ENCODE measurements at places on chromosomes 12 and 14.
A peak's percentile ranks its signal among the peaks of the same experiment; 100 is the strongest.

- no peak for DNase-seq
Measured at GRCh38 chr14:88379706-88380343, 5.6 kb upstream of the SPATA7 start.

DNA sequence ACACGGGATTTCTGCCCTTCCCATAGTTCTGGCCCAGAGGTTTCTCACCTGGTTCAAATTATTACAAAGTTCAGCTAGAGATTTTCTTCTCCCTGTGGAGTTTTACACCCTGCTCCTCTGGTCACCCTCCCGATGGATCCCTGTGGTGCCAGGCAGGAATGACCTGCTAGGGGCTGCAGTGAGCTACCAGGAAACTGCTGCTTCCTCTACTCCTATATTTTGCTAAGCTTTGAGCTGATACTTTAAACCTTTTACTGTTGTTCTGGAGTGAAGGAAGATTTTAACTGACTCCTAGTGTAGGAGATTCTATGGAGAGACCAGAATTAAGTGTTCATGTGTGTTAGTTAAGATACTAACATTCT is 30.4 kb upstream of the LRIG3 start:
- no peak for DNase-seq

- no peak for DNase-seq
Measured at GRCh38 chr12:86145156-86145555, 111.0 kb downstream of the MGAT4C start.

- DNase-seq: no peak
Measured at GRCh38 chr12:91937009-91937408, 208.6 kb downstream of the BTG1 start.

DNA sequence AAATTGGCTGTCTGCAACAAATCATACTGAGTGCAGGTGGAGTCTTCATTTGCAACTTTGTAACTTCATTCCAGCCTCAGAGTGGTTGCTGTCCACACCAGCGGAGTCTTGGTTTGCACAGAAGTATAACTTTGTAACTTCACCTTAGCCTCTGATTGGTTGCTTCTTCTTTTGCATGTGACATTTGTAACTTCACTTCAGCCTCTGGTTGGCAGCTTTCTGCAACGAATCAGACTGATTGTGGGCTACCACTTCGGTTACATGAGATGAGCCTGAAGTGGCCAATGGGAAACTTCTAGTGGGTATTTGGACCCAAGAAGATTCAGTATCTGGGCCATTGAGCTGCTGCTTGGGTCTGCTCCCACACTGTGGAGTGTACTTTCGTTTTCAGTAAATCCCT is 17.8 kb downstream of the RASSF8 start:
- no peak for DNase-seq

GRCh38 chr14:34018125-34018524 is 67.3 kb upstream of the EGLN3 start:
- DNase-seq: no peak

GRCh38 chr12:57229046-57229633 is 371 bp upstream of the SHMT2 start:
- DNase-seq: no peak

DNA sequence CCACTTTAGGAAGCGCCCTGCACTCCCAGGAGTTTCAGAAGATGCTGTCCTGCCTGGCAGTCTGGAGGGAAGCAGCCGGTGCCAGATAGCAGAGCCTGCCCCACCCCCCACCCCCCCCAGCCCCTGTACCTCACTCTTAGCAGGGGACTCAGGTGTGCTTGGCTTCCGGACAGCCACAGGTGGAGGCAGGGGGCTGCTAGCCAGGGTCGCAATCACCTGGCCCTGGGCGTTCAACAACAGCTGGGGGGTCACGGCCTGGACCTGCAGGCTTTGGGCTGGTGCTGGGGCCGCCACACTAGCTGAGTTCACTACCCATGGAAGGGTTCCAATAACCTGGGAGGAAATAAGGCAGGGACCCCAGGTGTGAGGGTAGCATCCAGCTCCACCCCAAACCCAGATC is 22.0 kb downstream of the POU6F1 start:
- DNase-seq: peak; percentile 42

GRCh38 chr12:3116106-3116844 is 39.1 kb downstream of the TSPAN9 start:
- peak; percentile 60 for DNase-seq

- DNase-seq: peak; percentile 36
Measured at GRCh38 chr14:20614038-20614840, 23.1 kb upstream of the RNASE12 start.

DNA sequence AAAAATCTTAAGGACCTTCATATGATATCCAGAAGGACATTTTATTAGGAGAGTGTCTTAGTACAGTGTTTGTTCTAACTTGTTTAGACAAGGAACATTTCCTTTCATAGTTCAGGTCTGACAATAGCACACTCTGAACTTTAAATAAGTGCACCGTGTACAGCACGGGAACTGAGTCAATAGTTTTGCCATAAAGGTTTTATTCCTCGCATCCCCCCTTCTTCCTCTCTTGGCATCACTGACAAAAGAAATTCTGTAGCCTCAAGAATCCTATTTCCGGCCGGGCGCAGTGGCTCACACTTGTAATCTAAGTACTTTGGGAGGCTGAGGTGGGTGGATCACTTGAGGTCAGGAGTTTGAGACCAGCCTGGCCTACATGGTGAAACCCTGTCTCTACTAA is 58.3 kb downstream of the TMCC3 start:
- DNase-seq: no peak

DNA sequence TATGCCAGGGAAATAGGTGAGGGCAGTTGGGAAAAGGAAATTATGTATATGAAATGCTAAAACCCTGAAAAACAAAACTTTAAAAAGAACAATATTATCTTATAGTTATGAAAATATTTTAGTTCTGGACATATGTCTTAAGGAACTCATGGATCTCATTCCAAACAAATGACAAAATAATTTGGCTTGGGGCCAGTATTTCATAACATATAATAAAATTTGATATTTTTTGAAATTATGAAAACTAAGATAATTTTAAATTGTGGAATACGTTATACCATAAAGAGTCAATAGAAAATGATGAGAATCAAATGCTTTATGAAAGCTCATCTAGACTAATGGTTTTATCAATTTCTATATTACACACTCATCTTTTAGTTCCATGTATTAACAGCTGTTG is 173.8 kb upstream of the DCN start:
- no peak for DNase-seq

- DNase-seq: no peak
Measured at GRCh38 chr12:87807086-87807485, 222.1 kb downstream of the C12orf50 start.

- DNase-seq: no peak
Measured at GRCh38 chr12:32305163-32305562, 94.2 kb upstream of the FGD4 start.

- peak; percentile 7 for DNase-seq
Measured at GRCh38 chr12:1881301-1881700, 37.2 kb downstream of the CACNA2D4 start.

- DNase-seq: peak; percentile 33
Measured at GRCh38 chr14:77342726-77343397, 22.0 kb downstream of the GSTZ1 start.

- no peak for DNase-seq
Measured at GRCh38 chr14:97539411-97539795, 742.2 kb downstream of the VRK1 start.

- DNase-seq: peak; percentile 60
Measured at GRCh38 chr14:60506985-60507829, 1.7 kb upstream of the SIX6 start.

- DNase-seq: no peak
Measured at GRCh38 chr12:31523306-31523705, 67.6 kb downstream of the DENND5B start.

- DNase-seq: no peak
Measured at GRCh38 chr12:27500546-27500945, 23.5 kb upstream of the PPFIBP1 start.

- no peak for DNase-seq
Measured at GRCh38 chr12:47772094-47772660, 861 bp upstream of the SLC48A1 start.

GRCh38 chr14:104138718-104139459 is 502 bp downstream of the KIF26A start:
- peak; percentile 78 for DNase-seq

DNA sequence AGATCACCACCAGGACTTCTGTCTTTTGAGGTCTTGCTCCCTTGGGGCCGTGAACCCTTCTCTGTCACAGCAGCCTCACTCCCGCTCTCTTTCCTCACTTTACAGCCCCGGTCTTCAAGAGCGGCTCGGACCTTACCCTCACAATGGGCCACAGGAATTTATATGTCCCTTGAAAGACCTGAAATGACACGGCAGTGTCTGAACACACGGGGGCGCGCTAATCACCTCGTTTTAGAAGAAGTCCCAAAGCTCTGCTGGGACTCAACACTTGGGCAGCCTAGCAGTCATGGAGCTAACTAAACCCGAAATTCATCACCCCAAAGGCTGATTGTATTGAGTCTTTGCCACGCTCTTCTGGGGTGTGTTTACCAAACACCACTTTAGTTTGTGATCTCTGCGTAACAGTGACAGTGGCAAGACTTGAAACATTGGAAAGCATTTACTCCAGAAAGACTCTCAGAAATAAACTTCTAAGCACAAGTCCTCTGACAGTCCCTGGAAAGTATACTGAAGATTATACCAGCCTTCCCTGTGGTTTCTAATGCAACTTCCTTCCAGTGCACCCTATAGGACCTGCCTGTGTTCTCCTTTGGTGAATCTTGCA is 29.0 kb downstream of the SERPINA11 start:
- DNase-seq: peak; percentile 62

DNA sequence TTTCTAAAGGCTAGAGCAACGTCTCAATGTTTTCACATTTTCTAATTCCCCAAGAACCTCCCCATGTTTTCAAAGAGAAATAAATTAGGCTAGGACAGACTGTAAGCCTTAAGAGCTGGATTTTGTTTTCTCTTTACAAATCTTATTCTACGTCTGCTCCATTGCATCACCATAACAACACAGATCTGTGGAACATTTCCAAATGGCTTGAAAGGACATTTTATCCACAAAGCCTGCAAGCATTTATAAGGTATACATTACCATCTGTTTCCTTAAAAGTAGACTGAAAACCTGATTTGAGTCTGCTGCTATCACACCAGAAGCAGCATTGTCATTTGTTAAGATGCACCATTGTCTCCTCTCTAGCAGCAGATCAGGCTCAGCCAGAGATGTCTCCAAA is 115.3 kb upstream of the PLEKHA5 start:
- DNase-seq: no peak

GRCh38 chr14:100471441-100472093 is 115.7 kb downstream of the BEGAIN start:
- DNase-seq: no peak

DNA sequence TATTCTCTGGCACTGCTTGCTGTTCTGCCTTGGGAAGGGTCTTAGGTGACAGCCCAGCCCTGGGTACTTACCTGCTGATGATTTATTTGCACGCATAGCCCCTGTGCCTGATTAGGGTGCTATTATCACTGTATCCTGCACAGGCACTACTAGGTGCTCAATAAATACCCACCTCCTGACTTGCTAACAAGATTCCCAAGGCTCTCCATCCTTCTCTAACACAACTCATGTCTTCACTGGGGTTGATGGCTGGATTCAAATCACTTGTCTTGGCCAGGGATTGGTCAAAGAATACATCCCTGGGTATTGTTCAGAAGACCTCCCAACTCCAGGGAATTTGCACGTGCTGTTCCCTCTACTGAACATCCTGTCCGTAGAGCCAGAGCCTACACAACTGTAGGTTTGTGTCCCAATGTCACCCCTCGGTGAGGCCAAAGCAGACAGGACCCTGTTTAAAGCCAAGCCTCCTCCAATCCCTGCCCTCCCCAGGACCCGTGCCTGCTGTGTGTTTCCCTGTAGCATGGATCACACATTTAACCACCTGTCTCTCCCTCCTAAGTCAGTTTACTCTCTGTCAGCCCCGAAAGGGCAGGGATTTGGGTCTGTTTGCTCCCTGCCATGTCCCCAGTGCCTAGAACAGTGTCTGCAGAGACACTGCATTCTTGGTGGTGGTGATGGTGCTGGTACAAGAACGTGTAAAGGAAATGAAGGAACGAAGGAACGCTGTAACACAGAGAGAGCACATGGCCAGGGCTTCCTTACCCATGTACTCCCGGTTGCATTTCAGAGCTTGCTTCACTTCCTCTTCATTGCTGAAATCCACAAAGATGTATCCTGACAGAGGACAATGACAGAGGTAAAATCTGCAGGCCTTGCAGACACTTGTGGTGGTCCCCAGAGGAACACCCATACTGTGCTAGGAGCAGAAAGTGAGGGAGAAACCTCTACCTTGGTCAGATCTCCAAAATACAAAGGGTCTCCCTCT is 16.5 kb downstream of the RBM19 start:
- no peak for DNase-seq

DNA sequence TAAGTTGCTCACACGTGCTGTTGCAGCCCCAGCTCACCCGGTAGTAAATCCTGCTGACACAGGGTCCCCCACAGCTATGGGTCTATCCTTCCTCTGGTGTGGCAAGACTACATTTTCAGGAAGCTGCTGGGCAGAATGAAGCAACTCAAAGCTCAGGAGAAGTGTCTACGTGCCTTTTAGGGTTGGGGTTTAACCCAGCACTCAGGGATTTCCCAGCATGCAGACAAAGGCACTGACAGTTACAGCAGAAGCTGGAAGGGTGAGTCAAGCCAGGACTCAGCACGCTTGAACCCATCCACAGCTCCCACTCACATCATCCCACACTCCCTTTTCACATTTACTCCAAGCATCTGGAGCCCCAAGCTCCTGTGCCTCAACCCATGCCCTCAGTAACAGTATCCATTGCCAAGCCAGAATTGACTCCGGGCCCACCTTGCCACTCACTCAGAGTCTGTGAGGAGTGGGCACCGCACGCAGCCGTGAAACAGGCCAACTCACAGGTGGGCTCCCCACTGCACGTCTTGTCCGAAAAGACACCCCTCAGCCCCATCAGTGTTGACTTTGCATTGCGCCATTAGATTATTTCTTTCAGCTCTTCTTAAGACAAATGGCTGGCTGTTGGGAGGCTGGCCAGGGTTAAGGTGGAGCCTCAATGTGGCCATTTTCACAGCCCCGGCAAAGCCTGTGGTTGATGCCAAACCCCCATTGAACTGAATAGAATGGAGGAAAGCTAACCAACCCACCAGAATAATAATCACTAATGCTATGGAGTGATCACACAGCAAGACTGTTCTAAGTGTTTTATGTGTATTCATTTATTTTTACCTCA is 59.6 kb downstream of the ZFP36L1 start:
- DNase-seq: no peak

- DNase-seq: no peak
Measured at GRCh38 chr14:95526483-95527386, 8.1 kb upstream of the GLRX5 start.

DNA sequence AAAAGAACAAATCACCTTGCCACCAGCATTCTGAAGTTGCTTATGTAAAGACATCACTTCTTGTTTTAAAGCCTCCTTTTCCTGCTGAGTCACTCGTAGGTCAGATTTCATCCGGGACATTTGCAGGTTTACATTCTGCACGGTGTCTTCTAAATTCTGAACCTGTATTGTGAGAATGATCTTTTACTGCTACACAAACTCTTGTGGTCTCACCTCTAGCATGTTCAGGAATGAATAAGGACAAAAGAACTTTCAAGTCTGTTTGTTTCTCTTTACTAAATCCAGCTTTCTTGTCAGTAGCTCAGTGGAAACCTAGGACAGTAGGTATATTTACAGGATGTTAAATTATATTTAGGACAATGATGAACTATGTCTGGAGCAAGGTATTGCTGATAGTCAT is 73.5 kb upstream of the SAV1 start:
- no peak for DNase-seq

GRCh38 chr14:104264495-104265265 is 126.3 kb downstream of the KIF26A start:
- peak; percentile 54 for DNase-seq

- no peak for DNase-seq
Measured at GRCh38 chr12:50061171-50061570, 3.8 kb downstream of the ASIC1 start.

- DNase-seq: no peak
Measured at GRCh38 chr14:70971560-70971959, 64.3 kb downstream of the PCNX1 start.
